ENCODE measurements at places on chromosomes 5 and 9.

GRCh38 chr5:6188344-6188743 is 190.0 kb downstream of the MED10 start:
- no peak for DNase-seq

DNA sequence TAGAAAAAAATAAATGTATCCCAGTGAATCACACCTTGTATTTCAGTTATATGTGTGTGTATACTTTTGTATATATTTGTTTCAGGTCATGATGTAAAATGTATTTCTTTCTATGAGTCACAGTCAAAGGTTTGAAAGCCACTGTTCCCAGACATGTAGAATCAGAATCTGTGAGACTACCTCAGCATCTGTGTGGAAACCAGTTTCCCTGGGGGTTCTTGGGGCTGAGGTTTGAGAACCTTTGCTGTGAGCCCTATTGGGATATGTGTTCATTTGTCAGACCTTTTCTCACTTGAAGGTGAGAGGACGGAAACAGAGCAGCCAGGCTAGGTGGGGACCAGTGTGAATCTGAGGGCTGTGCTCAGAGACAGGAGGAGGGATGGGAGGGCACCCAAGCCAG is 78.7 kb upstream of the SAP30L start:
- no peak for DNase-seq

- DNase-seq: no peak
These were observed 194.2 kb downstream of the TENT4A start for GRCh38 chr5:6907320-6907918.

GRCh38 chr5:140548791-140549190 is 1.3 kb downstream of the EIF4EBP3 start:
- no peak for DNase-seq

DNA sequence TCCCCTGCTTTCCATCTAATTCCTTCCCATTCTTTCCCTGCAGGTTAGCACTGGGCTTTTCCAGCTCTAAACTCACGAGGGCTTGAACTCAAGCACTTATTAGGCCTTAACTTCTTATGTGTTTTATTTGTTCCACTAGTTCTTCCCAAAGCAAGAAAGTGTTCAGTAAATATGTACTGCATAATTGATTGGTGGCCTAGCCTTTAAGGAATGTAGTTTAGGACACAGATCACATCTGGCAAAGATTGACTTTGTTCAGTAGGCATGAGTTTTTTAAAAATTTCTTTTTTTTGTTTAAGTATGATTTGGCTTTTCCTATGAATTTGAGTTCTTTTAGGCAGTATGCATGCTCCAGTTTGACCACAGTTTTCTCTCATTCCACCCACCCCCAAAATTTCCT is 285.2 kb downstream of the NPR3 start:
- DNase-seq: no peak

GRCh38 chr5:94395468-94395867 is 222.9 kb downstream of the KIAA0825 start:
- no peak for DNase-seq

DNA sequence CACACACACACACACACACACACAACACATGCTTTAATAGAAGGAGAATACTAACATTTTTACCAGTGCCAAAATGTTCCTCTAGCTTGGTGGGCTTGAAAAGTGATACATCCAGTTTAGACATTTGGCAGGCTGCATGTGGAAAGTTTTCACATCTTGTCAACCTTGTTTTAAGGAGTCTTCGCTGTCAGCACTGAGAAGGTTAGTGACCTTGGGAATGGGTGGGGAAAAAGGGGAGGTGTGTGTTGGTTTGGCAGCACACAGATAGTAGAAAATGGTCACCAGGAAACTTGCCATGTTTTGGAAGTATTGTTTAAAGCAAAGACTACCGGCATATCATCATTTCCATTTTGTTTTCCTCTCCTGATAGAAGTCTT is 346.5 kb upstream of the ADAMTSL1 start:
- no peak for DNase-seq

DNA sequence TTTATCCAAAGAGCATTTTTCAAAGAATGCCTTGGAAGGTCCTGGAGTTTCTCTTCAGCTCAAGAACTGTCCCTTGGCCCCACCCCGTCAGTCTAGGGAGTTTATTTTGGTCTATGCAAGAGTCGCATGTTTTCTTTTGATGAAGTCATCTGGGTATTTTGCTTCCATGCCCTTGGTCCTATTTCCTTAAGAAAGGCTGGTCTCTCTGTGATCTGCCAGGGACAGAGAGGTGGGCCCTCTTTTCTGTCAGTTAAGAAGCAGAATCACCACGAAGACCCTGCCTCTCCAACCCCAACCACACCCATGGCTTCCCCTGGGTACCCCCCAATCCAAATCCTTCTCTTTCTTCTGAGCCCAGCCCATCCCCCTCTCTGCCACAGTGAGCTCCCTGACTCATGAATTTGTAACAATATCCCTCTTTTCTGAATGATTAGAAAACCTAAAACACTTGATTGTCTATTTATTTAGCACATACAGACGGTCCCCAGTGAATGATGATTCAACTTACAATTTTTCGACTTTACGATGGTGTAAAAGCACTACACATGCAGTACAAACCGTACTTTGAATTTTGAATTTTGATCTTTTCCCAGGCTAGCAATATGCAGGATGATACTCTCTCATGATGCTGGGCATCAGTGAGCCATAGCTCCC is 163.5 kb upstream of the ADRA1B start:
- DNase-seq: no peak

DNA sequence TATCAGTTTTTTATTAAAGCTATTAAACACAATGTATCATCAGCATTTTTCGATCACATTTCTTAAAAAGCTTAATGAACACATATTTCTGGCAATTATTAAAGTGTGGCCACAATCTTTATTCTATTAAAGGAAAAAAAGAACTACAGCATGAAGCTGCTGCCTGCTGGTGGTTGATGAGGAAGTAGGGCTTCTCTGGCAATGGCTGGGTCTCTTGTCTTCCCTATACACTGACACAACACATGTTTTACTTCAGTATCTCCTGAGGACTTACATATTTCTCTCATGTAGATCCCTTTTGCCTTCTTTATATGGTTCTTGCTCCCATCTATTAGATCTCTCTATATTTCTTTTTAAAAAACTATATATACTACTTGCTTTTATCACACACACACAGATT is 590.7 kb downstream of the RAB3C start:
- no peak for DNase-seq

DNA sequence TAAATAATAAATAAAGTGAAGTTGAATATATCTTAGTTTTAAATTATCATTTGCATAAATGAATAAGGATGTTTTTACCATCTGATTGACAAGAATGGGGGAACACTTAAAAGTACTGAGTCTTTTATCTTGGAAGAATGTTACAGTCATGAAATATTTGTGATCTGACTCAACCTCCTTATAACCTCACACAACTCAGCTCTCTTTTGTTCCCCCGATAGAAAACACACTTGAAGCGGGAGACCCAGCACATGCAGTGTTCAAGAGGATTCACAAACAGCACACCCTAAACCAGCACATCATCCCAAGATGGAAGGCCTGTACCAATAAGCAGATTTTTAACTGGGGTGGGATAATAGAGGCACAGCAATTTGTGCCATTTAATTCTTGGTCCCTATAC is 15.5 kb downstream of the BAAT start:
- no peak for DNase-seq

GRCh38 chr9:124429530-124429867 is 14.3 kb upstream of the PSMB7 start:
- DNase-seq: no peak

DNA sequence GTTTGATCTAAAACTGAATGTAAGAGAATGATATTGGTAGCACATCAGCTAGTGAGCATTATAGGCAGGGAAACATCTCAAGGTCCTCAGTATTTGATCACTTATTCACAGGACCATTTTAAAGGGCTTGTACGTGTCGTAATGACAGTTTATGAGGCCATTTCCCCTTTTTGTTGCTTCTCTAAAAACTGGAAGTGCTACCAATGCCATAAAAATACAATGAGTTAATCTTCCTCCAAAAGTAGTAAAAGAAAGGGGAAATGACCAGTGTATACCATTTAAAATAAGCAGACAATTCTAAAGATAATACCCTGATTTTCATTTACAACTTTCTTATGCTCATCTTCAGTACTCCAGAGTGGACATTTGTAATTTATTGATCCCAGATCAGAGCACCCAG is 285.8 kb upstream of the PCSK5 start:
- no peak for DNase-seq

DNA sequence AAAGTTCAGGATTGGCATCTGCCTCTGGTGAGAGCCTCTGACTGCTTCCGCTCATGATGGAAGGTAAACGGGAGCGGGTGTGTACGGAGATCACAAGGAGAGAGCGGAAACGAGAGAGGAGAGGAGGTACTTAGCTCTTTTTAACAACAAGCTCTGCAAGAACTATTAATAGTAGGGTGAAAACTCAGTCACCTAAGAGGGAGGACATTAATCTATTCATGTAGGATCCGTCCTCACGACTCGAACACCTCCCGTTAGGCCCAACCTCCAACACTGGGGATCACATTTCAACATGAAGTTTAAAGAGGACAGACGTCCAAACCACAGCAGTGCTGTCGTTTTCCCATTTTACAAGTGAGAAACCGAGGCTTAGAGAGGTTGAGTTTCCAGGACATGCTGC is 173.7 kb downstream of the SLC28A3 start:
- no peak for DNase-seq

DNA sequence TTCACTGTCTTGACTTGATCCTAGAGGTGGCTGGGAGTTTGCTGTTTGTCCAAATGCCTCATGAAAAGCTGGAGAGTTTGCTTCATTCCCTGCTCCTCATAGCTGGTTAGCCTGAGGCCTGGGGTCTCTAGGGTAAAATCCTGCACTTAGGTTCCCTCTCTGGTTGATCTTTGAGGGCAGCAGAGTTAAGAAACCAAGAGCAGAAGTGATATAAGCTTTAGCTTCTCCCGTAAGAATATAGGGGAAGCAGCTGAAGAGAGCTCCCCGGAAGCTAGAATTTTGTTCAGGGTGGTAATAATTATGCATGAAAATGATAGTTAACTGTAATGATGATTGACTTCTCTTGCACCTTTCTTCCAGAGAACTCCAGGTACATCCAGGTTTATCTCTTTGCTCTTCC is 1.4 kb downstream of the FAM53C start:
- no peak for DNase-seq

GRCh38 chr5:133348406-133348805 is 263.9 kb downstream of the FSTL4 start:
- DNase-seq: no peak

- no peak for DNase-seq
These were observed 302.6 kb upstream of the TAS2R1 start for GRCh38 chr5:9932770-9933169.

DNA sequence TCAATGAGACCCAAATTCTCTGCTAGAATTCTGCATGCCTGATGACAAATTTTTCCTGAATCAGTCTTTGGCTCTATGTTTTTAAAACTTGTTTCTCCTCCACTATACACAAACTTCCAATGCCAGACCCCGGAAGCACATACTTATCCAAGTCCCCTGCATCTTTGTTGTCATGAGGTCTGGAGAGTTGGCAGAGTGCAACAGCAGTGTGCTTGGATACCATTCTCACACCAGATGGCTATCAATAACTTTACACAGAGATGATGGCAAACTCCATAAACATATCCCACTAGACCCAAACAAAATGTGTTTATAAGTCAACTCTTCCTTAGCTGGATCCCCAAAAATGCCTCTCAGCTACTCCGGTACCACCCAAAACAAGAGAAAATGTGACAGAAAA is 337.7 kb upstream of the TRPC7 start:
- no peak for DNase-seq

DNA sequence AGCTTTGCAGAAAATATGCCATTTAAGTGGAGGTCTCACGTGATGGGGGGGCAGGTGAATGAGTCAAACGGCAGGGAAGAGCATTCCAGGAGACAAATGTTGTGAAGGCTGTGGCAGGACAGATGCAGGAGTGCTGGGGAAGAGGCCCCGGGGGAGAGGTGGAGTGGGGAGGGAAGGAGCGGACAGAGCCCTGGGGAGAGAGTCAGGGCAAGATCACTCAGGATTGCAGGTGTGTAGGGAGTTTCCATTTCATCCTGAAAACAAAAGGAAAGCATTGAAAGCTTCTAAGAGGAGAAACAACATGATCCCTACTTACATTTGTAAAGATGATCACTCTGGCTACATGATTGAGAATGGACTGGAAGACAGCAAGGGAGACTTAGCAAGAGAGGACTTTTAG is 323.3 kb downstream of the ASTN2 start:
- no peak for DNase-seq

GRCh38 chr5:127876384-127876783 is 173.2 kb downstream of the CCDC192 start:
- DNase-seq: no peak

DNA sequence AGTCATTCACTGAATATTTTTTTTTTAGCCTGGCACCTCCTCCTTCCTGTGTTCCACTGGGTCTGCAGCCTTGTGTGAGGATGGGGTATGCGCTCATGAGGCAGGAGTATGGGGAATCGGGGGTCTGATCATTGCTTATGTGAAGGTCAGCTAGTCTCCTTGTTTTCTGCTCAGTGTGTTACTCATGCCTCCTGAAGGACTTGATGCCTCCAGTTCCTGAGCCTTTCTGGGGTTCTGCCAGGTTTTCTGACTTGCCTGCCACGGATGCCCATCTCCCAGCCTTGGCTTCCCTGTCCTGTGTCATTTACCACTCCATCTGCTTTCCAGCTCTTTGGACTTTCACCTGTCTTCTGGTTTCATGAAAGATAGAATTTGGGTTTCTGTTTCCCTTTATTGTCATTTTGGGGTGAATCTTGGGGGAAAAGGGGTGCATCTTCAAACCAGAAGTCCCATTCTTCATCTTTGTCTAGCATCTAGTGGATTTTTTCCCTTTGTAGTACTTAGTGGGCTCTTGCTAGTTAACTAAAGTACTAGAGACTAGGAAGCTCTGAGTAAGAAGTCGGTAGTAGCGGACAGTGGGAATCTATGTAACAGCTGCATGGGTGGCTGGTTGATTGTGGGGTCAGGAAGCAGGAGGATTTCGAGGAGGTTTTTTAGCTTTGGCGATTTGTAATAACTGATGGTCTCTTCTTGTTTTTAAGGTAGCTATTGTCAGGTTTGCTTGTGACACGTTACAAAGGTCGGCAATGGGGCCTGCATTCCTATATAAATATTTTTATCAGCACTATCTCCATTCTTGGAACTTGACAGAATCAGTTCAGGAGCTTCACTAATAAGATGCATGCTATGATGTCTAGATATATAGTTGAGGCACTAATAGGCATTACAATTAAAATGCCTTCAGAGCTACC is 8.2 kb downstream of the OTULIN start:
- no peak for DNase-seq

DNA sequence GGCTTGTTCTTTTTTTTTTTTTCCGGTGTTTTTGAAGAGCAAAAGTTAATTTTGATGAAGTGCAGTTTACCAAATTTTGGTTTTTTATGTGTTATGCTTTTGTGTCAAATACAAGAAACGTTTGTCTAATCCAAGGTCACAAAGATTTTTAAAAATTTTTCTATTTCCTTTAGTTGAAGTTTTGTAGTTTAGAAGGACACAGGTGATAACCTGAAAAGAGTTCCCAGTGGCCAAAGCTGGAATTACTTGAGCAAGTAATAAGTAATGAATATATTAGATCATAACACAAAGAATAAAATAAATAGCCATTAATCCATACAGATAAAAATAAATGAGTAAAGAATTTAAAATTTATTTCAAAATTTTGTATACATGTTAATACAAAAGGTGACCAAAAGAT is 71.5 kb downstream of the FCHO2 start:
- DNase-seq: no peak

- DNase-seq: no peak
These were observed 18.4 kb upstream of the IL17B start for GRCh38 chr5:149397530-149397929.

- DNase-seq: peak; percentile 22
These were observed 86.1 kb downstream of the ZNF354C start for GRCh38 chr5:179146277-179146676.

- no peak for DNase-seq
These were observed 16.4 kb upstream of the RNF180 start for GRCh38 chr5:64149268-64149667.

All from chondrocyte (in vitro differentiated cells).